ENCODE measurements at places on chromosomes 5 and 9.

GRCh38 chr5:36743891-36744772 lies 132.4 kb upstream of the NIPBL start:
- DNase-seq: no peak

DNA sequence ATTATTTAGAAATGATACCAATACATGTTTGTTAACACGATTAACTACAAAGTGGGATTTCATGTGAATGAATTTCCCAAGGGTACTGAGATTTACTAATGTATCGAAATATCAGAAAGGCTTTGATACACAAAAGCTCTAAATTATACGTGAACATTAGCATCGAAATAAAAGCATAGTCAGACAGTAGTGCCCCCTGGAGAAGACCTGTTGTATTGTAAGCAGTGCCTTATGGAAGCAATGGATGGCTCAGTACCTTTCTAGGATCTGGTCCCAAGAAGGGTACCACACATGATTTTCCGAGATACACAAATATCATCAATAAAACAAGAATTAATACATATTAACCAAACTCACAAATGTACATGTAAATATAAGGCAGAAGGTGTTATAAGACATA lies 153.8 kb downstream of the CDH12 start:
- DNase-seq: no peak

DNA sequence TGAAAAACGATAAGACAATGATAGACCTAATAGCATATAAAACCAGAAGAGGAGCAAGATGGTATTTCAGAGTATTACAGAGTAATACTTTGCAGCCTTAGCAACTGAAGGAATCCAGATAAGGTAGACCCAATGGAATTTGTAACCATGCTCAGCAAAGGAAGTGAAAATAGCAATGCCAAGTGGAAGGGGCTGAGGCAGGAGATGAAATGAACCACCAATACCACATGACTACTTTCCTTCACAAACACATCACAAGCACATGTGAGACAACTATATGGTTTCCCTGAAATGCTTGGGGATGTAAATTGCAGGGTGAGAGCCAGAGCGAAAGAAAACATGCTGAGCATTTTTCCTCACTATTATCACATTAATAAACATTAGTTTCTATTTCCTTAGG lies 79.8 kb upstream of the MELK start:
- peak; percentile 40 for DNase-seq

DNA sequence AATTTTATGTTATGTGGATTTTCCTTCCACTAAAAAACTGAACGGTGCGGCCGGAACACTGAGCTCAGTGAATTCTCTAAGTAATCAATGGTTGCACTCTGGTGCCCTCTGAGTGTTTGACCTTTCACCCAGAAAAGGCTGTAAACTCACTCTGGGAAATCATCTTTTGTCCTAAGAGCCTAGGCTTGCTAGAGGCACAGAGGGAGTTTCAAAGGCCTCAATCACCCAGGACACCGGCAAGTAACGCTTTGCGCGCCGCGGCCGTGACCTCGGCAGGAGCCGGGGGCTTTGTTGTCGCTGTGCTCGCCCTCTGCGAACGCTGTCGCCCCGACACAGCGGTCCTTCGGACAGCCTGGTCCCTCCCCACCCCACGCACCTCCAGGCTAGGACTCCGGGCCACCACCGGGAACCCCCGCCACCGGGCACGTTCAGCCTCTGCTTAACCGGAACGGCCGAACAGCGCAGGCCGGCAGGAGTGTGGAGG lies 703 bp downstream of the ISCA1 start:
- DNase-seq: no peak
